ENCODE measurements at places on chromosomes 1 and 21. TPM values are rescaled to one million over a fixed set of nuclear protein-coding genes. Genes with fewer than 3 reads are reported as not detected.

COL11A1 gene
- 0.13 TPM for total RNA-seq

KCNN3 gene
- 2.8 TPM for total RNA-seq

CMPK1 gene
- 74.9 TPM for total RNA-seq

SYT14 gene
- 0.03 TPM for total RNA-seq

RBP7 gene
- total RNA-seq, result 7.4 TPM

MYOG gene
- total RNA-seq, result 0.16 TPM

TMEM61 gene
- total RNA-seq, result not detected

SLC25A24 gene
- 13.7 TPM for total RNA-seq

DEPDC1 gene
- total RNA-seq, result 0.19 TPM

AADACL3 gene
- total RNA-seq, result not detected

PAQR6 gene
- total RNA-seq, result 2.6 TPM

SPRR1A gene
- not detected for total RNA-seq

OVAAL gene
- total RNA-seq, result 6.3 TPM
